Melanocyte of skin (primary cell): ENCODE measurements at places on chromosomes 1 and 21. TPM values are rescaled to one million over a fixed set of nuclear protein-coding genes. Genes with fewer than 3 reads are reported as not detected.

Gene PPP1R8
- 31.7 and 33.8 TPM in 2 replicates for total RNA-seq

Gene FLG2
- not detected in 2 replicates for total RNA-seq

Gene CPLANE2
- 6.5 and 7.2 TPM in 2 replicates for total RNA-seq

Gene CFAP107
- not detected in 2 replicates for total RNA-seq

Gene ZNF326
- 14.3 and 22.5 TPM in 2 replicates for total RNA-seq

Gene ZNF648
- 0.34 TPM in 1 of 2 replicates, not detected in the other for total RNA-seq

Gene ANKRD35
- total RNA-seq, result under 0.01 TPM in 2 replicates

Gene PGLYRP3
- total RNA-seq, result not detected in 2 replicates

Gene OR11L1
- total RNA-seq, result not detected in 2 replicates

Gene LRIF1
- 11.0 and 13.6 TPM in 2 replicates for total RNA-seq

Gene PALMD
- 0.77 TPM in 1 of 2 replicates, not detected in the other for total RNA-seq

Gene PRAMEF5
- total RNA-seq, result not detected in 2 replicates

Gene ABCG1
- total RNA-seq, result 0.15 TPM in 1 of 2 replicates, not detected in the other

Gene SLC30A2
- total RNA-seq, result under 0.01 and 0.36 TPM in 2 replicates

Gene RBP7
- total RNA-seq, result 0.33 and 0.46 TPM in 2 replicates

Gene NADK
- 62.6 and 72.7 TPM in 2 replicates for total RNA-seq

Gene HSPG2
- total RNA-seq, result 83.1 and 87.6 TPM in 2 replicates

Gene OR14C36
- total RNA-seq, result 0.34 TPM in 1 of 2 replicates, not detected in the other

Gene MRPL24
- 37.5 and 41.4 TPM in 2 replicates for total RNA-seq

Gene FMO3
- total RNA-seq, result not detected in 2 replicates

Gene RYR2
- under 0.01 and 0.36 TPM in 2 replicates for total RNA-seq

Gene APH1A
- total RNA-seq, result 102 and 135 TPM in 2 replicates

Gene RIMS3
- 1.00 and 1.4 TPM in 2 replicates for total RNA-seq

Gene ALPL
- total RNA-seq, result 1.1 TPM in 1 of 2 replicates, not detected in the other

Gene DMBX1
- under 0.01 TPM in 1 of 2 replicates, not detected in the other for total RNA-seq

Gene MAP3K7CL
- total RNA-seq, result 1.00 and 2.3 TPM in 2 replicates

Gene OPRD1
- 0.73 TPM in 1 of 2 replicates, not detected in the other for total RNA-seq

Gene PPIAL4G
- not detected in 2 replicates for total RNA-seq

Gene TCHHL1
- not detected in 2 replicates for total RNA-seq

Gene GLIS1
- under 0.01 and 0.36 TPM in 2 replicates for total RNA-seq

Gene KIRREL1
- 99.6 and 103 TPM in 2 replicates for total RNA-seq

Gene AUNIP
- total RNA-seq, result 4.7 and 7.6 TPM in 2 replicates

Gene AHDC1
- 7.1 and 10.3 TPM in 2 replicates for total RNA-seq

Gene RNU5D-1
- not detected in 2 replicates for total RNA-seq

Gene C1orf210
- total RNA-seq, result not detected in 2 replicates

Gene MROH9
- 0.31 TPM in 1 of 2 replicates, not detected in the other for total RNA-seq
